ENCODE measurements at places on chromosomes 7 and 10.

- DNase-seq, result no peak
These were observed 37.7 kb downstream of the ASB13 start for GRCh38 chr10:5628451-5629302.

GRCh38 chr10:125029584-125030242 is 87.8 kb downstream of the ZRANB1 start:
- DNase-seq, result no peak

GRCh38 chr10:120019568-120019967 is 127.0 kb downstream of the SEC23IP start:
- DNase-seq, result no peak

DNA sequence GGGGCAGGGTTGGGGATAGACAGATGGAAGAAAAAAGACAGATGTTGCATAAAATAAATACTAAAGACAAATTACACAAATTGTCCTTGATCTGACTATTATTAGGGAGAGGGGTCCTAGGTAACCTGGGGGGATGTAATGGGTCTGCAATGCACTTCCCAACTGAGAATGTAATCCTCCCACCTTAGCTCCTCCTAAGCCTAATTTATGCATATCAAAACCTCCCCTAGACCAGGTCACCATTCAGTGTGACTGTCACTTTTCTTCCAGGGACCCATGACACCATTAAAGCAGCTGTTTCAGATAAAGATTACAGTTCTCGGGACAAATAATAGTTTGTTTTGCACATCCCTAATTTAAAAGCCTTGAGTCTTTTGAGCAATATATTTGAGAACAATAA is 133.9 kb upstream of the FEZF1 start:
- DNase-seq, result no peak

- DNase-seq, result no peak
These were observed 96.7 kb downstream of the SFMBT2 start for GRCh38 chr10:7314170-7314569.

DNA sequence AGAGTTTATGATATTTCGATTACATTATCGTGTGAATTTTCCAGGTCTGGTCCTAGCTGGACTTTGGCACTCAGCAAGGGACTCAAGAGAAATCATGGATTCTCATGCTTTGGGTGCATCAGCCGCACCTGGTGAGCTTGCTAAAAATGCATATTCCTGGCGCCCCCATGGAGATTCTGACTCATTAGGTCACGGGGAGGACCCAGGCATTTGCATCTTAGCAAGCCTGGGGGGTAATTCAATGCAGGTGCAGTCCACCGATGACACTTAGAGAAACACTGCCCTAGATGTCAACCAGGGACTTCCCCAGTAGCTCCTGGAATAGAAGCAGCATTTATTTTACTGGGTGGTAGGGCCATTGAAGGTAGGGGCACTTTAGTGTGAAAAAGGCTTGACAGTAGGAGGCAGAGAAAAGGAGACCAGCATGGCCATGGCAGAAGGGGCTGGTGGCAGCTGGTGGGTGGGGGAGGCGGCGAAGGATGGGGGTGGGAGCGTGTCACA is 29.9 kb upstream of the PDCD4 start:
- DNase-seq, result no peak

All from hypothalamus (tissue), 51 donors.